ENCODE measurements at places on chromosomes 7 and 10. TPM values are rescaled to one million over a fixed set of nuclear protein-coding genes. Genes with fewer than 3 reads are reported as not detected.

DNA sequence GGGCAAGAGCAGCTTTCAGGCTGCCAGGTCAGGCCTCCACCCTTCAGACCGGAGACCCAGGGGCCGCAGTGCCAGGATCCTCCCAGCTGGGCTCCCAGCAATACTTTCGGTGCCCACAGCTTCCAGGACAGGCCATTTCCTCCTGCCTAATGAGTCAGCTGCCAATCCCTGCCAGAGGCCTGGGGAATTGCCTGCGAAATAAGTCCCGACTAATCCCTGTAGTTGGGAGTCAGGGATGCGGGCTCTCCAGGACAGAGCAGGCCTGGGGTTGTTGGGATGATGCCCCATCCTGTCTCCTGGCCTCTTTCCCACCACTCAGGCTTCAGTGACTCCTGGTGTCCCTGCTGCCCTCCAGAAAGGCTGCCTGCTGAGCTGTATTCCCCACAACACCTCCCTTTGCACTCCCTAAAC is 143.5 kb upstream of the UNC5B start:
- no peak for DNase-seq

DNA sequence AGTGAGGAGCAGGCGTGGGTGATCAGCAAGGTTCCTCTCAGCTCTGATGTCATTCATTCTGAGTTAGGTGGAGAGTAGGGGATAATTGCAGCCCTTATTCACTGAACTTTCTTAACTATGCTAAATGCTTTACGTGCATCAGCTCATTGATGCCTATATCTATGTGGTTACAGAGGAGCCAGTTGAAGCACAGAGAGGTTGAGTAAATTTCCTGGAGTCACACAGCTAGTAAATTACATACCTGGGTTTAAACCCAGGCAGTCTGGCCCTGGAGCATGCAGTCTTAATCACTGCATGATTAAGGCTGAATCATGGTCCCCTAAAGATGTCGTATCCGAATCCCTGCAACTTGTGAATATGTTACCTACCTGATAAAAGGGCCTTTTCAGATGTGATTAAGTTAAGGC is 99.6 kb downstream of the GRK5 start:
- no peak for DNase-seq

The CADPS2 gene
- 39.9 TPM for polyA plus RNA-seq

The STRIP2 gene
- polyA plus RNA-seq, result 9.0 TPM

The ABCC2 gene
- 15.4 TPM for polyA plus RNA-seq

The MOGAT3 gene
- 0.37 TPM for polyA plus RNA-seq

All from kidney (tissue), 22 donors.